ENCODE measurements at places on chromosomes 2 and 18. TPM values are rescaled to one million over a fixed set of nuclear protein-coding genes. Genes with fewer than 3 reads are reported as not detected.

GPR17 gene
- total RNA-seq, result not detected

HNMT gene
- total RNA-seq, result 19.8 TPM

SERTAD2 gene
- 9.4 TPM for total RNA-seq

SP110 gene
- total RNA-seq, result 12.2 TPM

USP14 gene
- total RNA-seq, result 17.0 TPM

TUBB6 gene
- total RNA-seq, result 509 TPM

FMNL2 gene
- 14.8 TPM for total RNA-seq

SATB2 gene
- total RNA-seq, result 1.3 TPM

DSG3 gene
- total RNA-seq, result not detected

TUBA4B gene
- not detected for total RNA-seq

SPRED2 gene
- total RNA-seq, result 18.8 TPM

ITPRIPL1 gene
- not detected for total RNA-seq

C2orf80 gene
- not detected for total RNA-seq

CDC42EP3 gene
- 9.7 TPM for total RNA-seq

POTEI gene
- total RNA-seq, result not detected

BOLA3 gene
- total RNA-seq, result 26.2 TPM

ANO7 gene
- 1.6 TPM for total RNA-seq

IL36B gene
- not detected for total RNA-seq

SLC1A4 gene
- 20.9 TPM for total RNA-seq

PDCD1 gene
- not detected for total RNA-seq

NLRC4 gene
- not detected for total RNA-seq

RAB31 gene
- total RNA-seq, result 40.4 TPM

IL1R2 gene
- 4.9 TPM for total RNA-seq

PPP1R1C gene
- not detected for total RNA-seq

Measured in cardiac atrium fibroblast (primary cell).